ENCODE measurements at places on chromosomes 5 and 9.
A peak's percentile ranks its signal among the peaks of the same experiment; 100 is the strongest.

DNA sequence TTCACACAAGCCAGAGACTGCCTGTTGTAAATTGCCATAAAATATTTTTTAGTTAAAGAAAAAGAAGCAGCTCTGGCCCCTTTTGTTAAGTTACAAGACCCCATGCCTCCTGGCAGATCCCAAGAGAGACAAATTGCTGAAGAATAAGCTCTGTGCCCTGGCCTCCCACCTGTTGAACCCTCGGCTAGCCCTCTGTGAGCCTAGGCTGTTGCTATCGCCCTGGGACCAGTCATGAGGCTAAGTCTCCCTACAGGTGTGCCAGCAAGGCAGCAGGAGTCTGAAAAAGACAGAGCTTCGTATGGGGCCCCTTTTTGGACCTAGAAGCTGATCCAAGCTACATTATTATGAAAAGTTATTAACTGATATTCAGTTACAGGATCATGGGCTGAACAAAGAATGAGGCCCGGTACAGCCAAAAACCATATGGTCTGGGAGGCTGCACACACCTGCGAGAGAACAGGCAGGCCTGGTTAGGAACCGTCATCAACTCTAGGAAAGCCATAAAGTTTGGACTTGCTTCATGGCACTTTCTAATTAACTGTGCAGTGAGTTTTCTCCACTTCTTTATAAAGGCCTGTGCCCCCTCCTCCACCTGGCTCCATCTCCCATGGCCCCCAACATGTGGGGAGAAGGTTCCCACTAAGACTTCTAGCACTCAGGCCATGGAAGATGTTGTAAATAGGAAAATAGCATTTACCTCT is 384.7 kb downstream of the ENC1 start:
- DNase-seq = no peak

DNA sequence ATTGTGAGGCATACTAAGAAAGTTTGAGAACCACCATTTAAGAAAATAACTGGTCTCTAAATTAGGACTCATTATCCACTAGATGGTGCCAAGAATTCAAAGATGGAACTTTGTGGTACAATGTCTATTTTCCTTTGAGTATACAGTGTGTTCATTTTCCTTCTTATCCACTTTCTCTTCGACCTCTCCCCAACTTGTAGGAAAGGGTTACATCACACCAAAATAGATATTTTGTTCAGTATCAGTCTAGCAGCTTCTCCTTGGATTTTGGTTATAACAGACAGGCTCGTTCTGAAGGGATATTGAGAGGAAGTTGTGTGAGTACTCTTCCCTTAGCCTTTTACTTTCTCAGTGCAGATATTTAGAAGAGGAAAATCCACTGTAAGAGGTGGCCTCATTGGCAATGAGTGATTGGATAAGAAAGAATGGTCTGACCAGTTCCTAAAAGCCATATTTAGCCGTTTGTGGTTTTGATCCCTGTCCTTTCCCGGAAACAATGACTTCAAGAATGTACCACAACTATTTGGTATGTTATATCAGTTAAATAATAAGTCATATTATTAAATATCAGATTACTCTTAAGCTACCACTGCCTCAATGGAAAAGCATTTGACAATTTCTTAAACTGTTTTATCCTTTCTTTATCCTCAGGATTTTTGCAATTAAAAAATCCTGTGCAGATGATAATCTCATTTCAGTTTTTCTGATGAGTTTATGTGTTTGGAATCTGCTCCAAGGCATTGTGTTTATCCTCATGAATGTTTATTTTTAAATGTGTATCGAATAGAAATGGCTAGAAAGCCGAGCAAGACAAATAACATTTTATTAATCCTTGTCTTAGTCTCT is 69.0 kb upstream of the GRAMD2B start:
- peak; percentile 41 for DNase-seq

GRCh38 chr5:127988146-127988760 is 95.3 kb upstream of the SLC12A2 start:
- no peak for DNase-seq

GRCh38 chr9:911005-911404 is 65.5 kb upstream of the DMRT3 start:
- no peak for DNase-seq

- no peak for DNase-seq
These were observed 9.9 kb upstream of the CXXC5 start for GRCh38 chr5:139638090-139638735.

Measured in Jurkat, Clone E6-1 (cell line).